Neural crest cell (in vitro differentiated cells): ENCODE measurements at places on chromosomes 1 and 21. TPM values are rescaled to one million over a fixed set of nuclear protein-coding genes. Genes with fewer than 3 reads are reported as not detected.

SPATA6 gene
- 24.5 and 26.0 TPM in 2 replicates for total RNA-seq

PCAT6 gene
- 4.5 and 5.7 TPM in 2 replicates for total RNA-seq

TCHH gene
- not detected in 2 replicates for total RNA-seq

RGS2 gene
- 12.3 and 13.3 TPM in 2 replicates for total RNA-seq

DNA sequence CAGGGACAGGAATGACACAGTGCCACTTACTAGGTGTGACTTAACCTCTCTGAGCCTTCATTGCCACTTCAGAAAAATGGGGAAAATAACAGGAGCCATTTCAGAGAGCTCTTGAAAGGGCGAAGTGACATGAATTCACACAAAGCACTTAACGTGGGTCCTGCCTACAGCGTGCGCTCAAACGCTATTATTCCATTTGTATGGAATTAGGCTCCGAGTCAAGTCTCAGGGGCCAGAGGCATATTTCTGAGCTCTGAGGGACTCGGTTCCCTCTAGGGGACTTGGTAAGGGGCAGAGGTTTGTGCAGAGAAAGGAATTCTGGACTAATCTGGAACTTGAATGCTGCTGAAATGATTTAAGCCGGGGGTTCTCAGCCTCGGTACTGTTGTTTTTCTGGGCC lies 14.1 kb downstream of the DRAXIN start:
- DNase-seq: no peak

- DNase-seq: no peak
These were observed 596 bp downstream of the ITGB2 start for GRCh38 chr21:44919913-44920693.

DNA sequence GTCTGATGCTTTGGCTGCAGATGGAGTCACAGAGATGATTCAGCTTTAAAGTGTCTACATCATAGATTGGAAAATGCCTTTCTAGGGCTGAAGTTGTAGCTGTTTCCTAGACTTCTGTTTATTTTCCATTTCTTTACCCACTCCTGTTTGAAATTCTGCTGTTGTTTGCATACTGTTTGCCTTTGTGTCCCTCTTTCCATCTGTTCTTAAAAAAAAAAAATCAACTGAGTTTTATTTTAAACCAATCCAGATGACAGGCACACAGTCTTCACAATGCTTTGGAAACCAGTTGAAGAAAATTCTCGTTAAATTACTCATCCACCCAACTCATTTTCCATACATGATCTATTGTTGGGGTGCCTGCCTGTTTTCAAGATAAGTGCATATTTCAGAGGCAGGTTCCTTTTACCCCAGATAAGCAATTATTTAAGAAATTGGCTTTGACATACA lies 245.9 kb downstream of the DISC1 start:
- DNase-seq: no peak

- no peak for DNase-seq
These were observed 1.4 kb downstream of the RGS8 start for GRCh38 chr1:182682898-182683501.
